ENCODE measurements at places on chromosomes 11 and 22. TPM values are rescaled to one million over a fixed set of nuclear protein-coding genes. Genes with fewer than 3 reads are reported as not detected.

DNA sequence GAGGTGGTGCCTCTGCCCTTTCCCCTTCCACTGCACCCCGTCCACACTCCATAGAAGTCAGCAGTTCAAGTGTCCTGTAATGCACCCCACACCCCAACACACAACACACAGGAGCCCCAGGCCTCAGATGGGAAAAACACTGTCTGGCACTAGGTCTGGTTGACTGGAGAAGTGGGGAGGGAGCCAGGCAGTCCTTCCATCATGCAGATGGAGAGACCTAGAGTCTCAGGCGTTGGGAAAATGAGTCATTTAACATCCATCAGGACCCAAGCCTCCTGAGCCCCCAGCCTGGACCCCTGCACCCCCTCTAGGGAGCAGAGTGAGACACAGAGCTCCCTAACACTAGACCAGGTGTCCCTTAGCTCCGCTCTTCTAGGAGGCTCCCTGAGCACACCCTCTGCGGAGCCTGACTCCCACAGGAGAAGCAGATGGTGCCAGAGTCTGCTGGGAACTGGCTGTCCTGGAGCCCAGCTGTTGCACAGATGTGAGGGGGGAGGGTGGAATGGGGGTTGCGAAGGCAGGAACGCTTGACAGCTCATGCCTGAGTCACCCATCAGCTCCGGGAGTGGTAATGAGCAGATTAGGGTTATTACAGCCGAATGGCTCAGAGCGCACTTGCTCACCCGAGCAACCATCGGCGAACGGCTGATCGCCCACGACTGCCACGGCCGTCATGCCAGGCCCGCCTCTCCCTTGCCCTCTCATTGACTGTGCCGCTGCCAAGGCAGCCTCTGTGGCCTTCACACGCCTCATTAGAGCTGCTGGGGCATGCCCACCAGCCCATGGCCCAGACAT lies 22.1 kb upstream of the SYT7 start:
- H3K27me3 ChIP-seq: no peaks in the 10 kb centered on the region
- no peak overlapping the region for H3K4me3 ChIP-seq
- no peak for DNase-seq
- H3K4me1 ChIP-seq: no peaks in the 10 kb centered on the region

- no peak overlapping the region for H3K4me3 ChIP-seq
- H3K4me1 ChIP-seq: peaks cover 19% of the 10 kb centered on the region
- no peak for DNase-seq
- H3K27me3 ChIP-seq: no peaks in the 10 kb centered on the region
- H3K36me3 ChIP-seq: no peaks in the 10 kb centered on the region
Measured at GRCh38 chr11:76676636-76677457, 6.3 kb upstream of the LRRC32 start.

Gene MAPK11
- polyA plus RNA-seq: 0.28 TPM

DNA sequence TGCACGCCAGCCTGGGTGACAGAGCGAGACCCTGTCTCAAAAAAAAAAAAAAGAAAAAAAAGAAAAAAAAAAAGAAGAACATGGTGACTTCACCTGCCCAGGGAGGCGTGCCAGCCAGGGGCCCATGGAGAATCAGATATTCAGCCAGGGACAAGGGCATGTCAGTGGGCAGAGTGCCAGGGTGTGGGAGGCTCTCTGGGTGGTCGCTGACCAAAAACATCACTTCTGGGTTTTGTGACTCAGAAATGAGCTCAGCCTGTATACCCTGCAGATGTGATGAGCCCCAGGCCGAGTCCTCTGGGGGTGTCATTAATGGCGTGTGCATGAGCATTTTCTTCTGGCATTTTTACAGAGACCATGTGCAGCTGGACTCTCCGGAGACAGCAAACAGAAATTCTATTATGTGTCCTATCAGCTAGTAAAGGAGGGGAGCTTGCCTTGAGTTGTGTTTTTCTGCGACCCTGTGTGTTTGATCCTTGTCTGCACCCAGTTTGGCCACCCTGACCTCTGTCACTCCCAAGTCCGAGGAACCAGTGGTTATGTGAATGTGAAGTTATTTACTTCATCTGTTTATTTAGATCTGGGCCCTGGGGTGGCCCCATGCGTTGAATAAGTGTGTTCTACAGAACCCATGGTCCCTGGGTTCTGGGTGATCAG lies 53.6 kb downstream of the BCR start:
- H3K4me3 ChIP-seq: no peak overlapping the region
- peaks cover 36% of the 10 kb centered on the region for H3K4me1 ChIP-seq
- no peak for DNase-seq
- peaks cover 6% of the 10 kb centered on the region for H3K36me3 ChIP-seq

DNA sequence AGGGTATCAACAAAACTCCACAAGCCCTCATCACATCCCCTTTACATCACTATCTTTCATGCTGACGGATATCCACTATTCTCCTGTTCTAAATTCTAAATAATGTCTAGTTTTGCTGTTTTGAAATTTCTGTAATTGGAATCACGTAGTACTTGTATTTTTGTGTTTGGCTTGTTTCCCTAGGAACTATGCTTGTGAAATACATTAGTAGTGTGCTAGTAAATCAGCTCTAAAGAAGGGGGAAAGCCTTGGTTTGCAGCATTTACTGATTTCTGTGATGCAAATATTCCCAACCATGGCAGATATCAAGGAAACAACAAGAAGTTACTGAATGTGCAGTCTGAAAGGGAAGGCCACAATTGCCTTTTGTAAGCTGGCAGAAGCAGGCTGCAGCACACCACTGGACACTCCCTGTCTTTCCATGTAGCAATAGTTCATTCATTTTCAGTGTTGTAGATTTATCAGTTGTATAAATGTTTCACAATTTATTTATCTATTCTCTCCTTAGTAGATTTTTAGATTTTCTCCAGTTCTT lies 4.7 kb upstream of the FOLH1 start:
- H3K36me3 ChIP-seq: no peaks in the 10 kb centered on the region
- H3K4me1 ChIP-seq: no peaks in the 10 kb centered on the region
- no peaks in the 10 kb centered on the region for H3K27me3 ChIP-seq

Gene OR2AG1
- polyA plus RNA-seq: not detected

DNA sequence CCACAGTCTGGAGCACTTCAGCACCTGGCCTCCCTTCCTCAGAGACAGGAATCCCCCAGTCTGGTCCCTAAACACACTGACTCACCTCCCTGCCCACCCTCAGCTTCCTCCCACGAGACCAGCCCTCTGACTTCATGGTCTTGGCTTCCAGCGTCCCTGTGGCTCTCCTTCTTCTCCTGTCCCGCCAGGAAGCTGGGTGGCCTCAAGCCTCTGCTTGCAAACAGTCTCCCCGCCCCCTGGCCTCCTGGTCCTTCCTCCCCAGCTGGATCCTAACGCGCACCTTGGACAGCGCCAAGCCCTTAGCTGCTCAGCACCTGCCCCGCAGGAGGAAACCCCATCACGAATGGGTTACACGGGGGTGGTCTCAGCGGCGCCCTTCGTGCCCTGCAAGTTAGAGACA lies 4.5 kb downstream of the NCF4 start:
- no peak for DNase-seq
- no peaks in the 10 kb centered on the region for H3K27me3 ChIP-seq
- no peak overlapping the region for H3K4me3 ChIP-seq
- H3K27ac ChIP-seq: no peak overlapping the region

DNA sequence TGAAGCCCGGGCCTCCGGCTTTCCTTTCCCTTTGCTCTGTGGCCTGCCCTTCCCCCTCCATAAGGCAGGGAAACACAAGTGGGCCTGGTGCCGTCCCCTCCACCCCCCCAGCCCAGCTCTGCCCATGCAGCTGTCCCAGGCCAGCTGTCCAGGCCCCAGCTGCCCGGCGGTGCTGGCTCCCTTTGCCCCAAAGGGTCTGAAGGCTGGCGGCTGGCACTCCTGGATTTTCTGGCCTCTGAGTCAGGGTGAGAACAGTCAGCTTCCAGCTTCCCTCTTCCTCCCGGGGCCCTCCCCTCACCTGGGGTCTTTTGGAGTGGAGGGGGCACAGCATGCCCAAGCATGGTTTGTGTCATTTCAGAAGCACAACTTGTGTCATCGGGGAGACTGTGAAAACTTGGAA lies 27.8 kb downstream of the CD82 start:
- H3K27ac ChIP-seq: no peak overlapping the region
- peaks cover 46% of the 10 kb centered on the region for H3K4me1 ChIP-seq
- H3K27me3 ChIP-seq: no peaks in the 10 kb centered on the region
- no peaks in the 10 kb centered on the region for H3K36me3 ChIP-seq
- no peak for DNase-seq
- no peak overlapping the region for H3K4me3 ChIP-seq

DNA sequence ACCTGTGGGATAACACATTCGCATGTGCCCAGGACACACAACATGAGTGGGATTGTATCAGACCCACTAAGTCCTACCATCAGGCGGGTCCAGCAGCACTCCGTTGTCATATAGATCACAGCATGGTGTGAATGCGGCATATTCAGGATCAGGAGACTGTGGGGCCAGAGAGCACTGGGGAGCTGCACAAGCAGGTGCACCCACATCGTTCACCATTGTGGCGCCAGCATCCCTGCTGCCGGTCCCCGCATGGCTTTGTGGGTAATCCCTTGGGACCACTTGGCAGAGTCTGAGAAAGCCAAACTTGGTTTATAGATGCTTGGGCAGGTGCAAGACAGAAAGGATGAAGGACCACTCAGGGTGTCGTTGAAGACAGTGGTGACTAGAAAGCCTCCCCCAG lies 201.6 kb upstream of the B3GAT1 start:
- no peaks in the 10 kb centered on the region for H3K36me3 ChIP-seq
- H3K4me3 ChIP-seq: no peak overlapping the region
- peaks cover 3% of the 10 kb centered on the region for H3K27me3 ChIP-seq
- no peak overlapping the region for H3K27ac ChIP-seq
- DNase-seq: no peak

Gene FOLR2
- polyA plus RNA-seq: not detected

- H3K27me3 ChIP-seq: no peaks in the 10 kb centered on the region
- peak overlapping the region; percentile 86 for H3K27ac ChIP-seq
- DNase-seq: peak; percentile 49
Measured at GRCh38 chr11:118911880-118912741, 13.6 kb downstream of the BCL9L start.

DNA sequence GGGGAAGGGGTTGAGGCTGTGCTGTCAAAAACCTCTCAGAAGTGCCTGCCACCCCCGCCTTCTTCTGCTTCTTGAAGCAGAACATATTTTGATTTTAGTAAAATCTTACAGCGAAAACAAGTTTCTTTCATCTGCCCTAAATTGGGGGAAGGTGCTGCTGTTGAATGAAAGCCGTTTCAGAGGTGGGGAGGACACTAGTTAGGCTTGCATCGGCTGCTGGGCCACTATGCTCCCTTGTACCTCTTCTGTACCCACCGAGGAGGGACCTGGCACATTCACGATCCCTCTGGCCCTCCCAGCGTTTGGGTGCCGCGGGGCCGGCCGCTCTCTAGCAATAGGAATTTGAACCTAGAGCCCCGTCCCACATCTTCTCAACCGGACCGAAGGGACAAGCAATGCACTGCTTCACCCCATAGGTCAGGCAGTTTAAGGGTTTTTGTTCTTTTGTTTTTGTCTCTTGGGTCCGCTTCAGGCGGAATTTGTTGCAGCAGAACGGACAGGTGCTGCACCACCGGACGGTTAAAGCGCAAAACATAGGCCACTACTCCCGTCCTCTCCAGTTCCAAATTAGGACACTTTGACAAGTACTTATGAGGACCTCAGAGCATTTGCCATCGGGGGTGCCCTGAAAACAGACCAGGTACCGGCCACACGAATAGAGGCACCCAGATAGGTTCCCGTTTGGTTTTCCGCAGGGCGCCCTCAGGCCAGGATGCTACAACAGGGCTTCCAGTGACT lies 5.6 kb downstream of the SLC6A5 start:
- H3K4me3 ChIP-seq: no peak overlapping the region
- H3K36me3 ChIP-seq: no peaks in the 10 kb centered on the region
- H3K27me3 ChIP-seq: peaks cover 30% of the 10 kb centered on the region
- DNase-seq: no peak
- no peaks in the 10 kb centered on the region for H3K4me1 ChIP-seq

DNA sequence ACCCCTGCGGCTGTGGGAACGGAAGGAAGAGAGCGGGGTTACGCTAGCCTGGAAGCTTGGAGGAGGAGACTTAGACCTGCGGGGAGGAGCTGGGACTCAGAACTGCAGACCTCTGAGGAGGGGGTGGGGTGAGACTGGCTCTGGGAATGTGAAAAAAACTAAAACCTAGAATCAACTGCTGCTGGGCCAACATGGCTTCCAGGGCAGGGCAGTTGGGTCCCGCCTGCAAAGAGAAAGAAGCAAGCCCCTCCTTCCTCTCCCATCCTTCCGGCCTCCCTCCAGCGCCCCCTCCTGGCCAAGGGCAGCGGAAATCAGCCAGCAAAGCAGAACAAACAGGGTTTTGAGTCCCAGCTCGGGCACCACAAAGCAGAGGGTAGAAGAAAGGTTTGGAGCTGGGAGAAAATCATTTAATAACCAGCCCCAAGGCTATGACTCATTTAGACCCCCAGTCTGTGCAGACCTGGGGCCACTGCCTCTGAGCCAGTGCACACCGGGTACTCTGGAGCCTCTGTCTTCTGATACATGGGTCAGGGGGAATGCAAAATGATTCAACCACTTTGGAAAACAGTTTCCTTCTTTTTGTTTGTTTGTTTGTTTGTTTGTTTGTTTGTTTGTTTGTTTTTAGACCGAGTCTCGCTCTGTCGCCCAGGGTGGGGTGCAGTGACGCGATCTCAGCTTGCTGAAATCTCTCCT lies 7.3 kb upstream of the NCF4 start:
- H3K36me3 ChIP-seq: no peaks in the 10 kb centered on the region
- DNase-seq: peak; percentile 81
- no peak overlapping the region for H3K27ac ChIP-seq

Gene DNAJB13
- not detected for polyA plus RNA-seq

Gene MAP6
- not detected for polyA plus RNA-seq

Gene ASRGL1
- 2.7 TPM for polyA plus RNA-seq

DNA sequence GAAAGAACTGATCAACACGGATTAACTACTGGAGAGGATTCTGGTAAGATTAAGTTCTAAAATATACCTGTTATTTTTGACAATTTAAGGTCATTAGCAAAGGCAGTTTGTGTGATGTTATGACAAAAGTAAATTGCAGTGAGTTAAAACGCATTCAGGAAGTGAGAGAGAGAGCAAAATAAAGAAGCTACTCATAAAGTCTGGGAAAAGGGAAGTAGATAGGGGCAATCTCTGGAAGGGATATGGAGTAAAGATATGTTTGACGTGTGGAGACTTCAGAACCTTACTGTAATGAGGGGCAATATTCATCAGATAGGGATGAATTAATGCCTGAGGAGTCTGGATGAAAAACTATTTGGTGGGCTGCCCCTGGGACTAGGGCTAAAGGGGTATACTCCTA lies 16.8 kb downstream of the OR56B4 start:
- H3K27me3 ChIP-seq: no peaks in the 10 kb centered on the region
- DNase-seq: no peak
- no peak overlapping the region for H3K4me3 ChIP-seq
- no peaks in the 10 kb centered on the region for H3K4me1 ChIP-seq
- no peaks in the 10 kb centered on the region for H3K36me3 ChIP-seq

GRCh38 chr11:31807799-31808667 lies 3.1 kb downstream of the PAX6 start:
- H3K4me1 ChIP-seq: peaks cover 46% of the 10 kb centered on the region
- no peak overlapping the region for H3K4me3 ChIP-seq
- DNase-seq: no peak
- H3K27me3 ChIP-seq: peaks cover 88% of the 10 kb centered on the region

Gene PNPLA3
- polyA plus RNA-seq: not detected

Gene NXPE4
- polyA plus RNA-seq: not detected

Gene POU2AF2
- not detected for polyA plus RNA-seq
